ENCODE measurements at places on chromosomes 7 and 10.

GRCh38 chr10:71736570-71736952, 17.0 kb upstream of the C10orf105 start:
- no peak for DNase-seq

GRCh38 chr10:92011560-92012214, 88.1 kb downstream of the BTAF1 start:
- peak; percentile 54 for DNase-seq

DNA sequence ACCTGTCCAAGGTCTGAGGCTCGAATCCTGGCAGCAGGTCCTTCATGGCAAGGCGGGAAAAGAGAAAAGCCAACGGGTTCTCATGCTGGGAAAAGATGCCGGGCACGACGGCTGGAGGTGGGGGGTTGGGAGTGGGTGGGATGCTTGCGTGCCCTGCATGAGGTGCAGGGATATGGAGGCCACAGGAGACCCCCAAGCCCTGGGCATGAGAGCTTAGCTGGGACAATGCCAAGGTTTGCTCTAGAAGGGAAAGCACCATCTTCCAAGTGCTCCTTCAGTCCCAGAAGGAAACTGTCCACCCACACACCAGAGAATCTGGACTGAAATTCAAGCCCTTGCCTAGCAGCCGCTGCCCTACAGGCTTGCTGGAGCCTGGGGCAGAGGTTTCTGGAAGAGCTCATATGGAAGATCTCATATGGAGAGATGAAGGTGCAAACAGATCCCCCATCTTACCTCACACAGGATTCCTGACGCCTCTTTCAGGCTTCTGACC, 64.3 kb downstream of the ZRANB1 start:
- DNase-seq: no peak

GRCh38 chr10:113381981-113382509, 170.8 kb upstream of the HABP2 start:
- peak; percentile 33 for DNase-seq

DNA sequence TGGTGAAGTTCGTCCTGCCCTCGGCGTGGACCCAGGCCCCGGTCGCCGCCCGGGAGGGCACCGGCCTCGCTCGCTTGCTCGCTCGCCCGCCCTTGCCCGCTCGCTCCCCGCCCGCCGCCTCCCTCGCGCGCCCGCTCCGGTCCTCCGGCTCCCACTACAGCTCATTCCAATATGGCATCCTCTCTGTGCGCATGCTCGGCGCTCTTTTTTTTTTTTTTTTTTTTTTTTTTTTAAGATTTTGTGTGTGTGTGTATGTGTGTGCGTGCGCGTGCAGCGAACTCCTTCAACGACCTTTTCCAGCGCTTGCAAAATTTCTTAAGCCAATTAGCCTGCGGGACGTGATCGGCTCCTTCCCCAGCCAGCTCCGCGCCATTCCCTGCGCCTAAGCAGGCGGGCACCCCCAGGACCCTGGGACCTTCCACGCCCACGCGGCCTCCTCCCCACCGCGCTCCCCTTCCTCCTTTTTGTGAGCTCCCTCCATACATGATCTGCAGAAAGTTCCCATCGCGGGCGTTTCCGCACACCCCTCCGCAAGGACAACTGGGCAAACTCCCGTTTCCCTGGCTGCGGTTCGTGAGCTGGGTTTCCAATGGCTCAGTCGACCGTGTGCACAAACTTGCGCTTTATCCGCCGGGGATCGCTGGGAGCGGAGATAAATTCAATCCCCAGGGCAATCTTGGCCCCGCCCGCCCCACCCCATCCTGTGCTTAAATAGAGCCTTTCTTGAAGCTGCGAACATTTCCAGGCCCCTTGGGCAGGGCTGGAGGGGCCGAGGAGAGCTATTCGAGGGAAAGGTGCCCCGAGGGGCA, at the start of gene SFMBT2:
SFMBT2 (minus strand) TSS at position 173 of the 809 bp plus-strand sequence. CDS start 29,136 bp downstream, outside the sequence.
- DNase-seq: peak; percentile 65

GRCh38 chr7:109864230-109864629, 1226.7 kb upstream of the LRRN3 start:
- DNase-seq: no peak

GRCh38 chr10:24552346-24553016, 171.2 kb downstream of the ARHGAP21 start:
- DNase-seq: no peak

DNA sequence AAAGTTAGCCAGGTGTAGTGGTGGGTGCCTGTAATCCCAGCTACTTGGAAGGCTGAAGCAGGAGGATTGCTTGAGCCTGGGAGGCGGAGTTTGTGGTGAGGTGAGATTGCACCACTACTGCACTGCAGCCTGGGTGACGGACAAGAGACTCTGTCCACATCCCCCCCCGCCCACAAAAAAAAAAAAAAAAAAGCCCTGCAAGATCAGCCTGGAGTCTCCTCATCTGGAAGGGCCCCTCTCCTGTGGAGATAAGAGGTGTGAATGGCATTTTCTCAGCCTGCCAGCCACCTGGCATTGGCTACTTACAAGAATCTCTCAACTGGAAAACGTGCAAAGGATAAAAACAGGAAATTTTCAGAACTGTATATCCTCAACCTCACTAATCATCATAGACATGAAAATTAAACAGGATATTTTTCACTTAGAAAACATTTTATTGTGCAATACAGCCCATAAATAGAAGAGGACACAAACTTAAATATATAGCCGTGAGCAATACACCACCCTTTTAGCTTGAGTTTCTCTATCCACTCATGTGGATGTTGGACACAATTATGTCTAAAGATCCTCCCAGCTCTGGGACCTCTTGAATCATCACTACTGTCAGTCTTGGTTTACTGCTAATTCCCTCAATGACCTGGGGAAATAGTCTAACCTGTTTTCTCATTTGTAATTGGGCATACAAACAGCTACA, 11.3 kb upstream of the TSPAN15 start:
- no peak for DNase-seq

- DNase-seq: no peak
Observed at GRCh38 chr7:134752006-134752760, 27.3 kb upstream of the CALD1 start.

DNA sequence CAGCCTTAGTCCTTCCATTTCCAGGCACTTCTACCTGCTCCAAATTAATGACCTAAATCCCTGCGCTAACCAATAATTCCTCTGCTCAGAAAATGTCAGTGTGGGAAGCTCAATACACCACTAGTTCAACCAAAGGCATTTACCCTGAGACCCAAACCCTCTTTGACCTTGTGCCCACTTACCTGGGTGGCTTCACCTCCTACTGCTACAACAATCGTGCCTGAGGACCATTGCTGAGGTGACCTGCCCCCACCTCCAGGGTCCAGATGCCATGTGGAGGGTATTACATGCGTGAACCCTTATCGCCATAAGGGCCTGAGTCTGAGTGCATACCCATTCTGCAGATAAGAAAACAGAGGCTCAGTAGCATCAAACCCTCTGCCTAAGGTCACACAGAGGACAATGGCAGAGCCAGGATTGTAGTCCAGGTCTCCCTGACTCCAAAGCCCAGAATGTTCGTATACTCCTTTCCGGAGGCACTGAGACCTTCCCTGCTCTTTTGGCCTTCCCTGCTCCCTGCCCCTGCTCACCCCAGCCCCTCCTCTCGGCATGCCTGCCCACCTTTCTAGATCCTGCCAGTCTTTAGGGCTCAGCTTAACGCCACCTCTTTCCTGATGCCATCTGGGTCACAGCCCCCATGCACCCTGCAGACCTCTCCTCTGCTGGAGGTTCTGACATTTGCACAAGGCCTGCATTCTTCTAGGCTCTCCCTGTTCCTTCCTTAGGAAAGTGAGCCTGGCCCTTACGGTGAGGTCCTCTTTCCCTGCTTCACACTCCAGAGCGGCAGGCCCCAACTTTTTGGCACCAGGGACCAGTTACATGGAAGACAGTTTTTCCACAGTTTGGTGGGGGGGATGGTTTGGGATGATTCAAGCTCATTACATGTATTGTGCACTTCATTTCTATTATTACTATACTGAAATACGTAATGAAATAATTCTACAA, 94.9 kb downstream of the CHST15 start:
- DNase-seq: no peak

Measured in activated CD4-positive, alpha-beta T cell treated with anti-CD3 and anti-CD28 coated beads, Interleukin-2, Interleukin-4, amounts not matched to agents 100 ng/mL and 50 ng/mL, durations not matched to agents 16 hours and 8 hours (primary cell).